MM.1S (cell line): ENCODE measurements at places on chromosomes 11 and 22.

GRCh38 chr11:9687711-9688477 lies 24.0 kb downstream of the SWAP70 start:
- DNase-seq: no peak

- peak; percentile 52 for DNase-seq
These were observed 10.5 kb downstream of the AASDHPPT start for GRCh38 chr11:106087815-106088435.

DNA sequence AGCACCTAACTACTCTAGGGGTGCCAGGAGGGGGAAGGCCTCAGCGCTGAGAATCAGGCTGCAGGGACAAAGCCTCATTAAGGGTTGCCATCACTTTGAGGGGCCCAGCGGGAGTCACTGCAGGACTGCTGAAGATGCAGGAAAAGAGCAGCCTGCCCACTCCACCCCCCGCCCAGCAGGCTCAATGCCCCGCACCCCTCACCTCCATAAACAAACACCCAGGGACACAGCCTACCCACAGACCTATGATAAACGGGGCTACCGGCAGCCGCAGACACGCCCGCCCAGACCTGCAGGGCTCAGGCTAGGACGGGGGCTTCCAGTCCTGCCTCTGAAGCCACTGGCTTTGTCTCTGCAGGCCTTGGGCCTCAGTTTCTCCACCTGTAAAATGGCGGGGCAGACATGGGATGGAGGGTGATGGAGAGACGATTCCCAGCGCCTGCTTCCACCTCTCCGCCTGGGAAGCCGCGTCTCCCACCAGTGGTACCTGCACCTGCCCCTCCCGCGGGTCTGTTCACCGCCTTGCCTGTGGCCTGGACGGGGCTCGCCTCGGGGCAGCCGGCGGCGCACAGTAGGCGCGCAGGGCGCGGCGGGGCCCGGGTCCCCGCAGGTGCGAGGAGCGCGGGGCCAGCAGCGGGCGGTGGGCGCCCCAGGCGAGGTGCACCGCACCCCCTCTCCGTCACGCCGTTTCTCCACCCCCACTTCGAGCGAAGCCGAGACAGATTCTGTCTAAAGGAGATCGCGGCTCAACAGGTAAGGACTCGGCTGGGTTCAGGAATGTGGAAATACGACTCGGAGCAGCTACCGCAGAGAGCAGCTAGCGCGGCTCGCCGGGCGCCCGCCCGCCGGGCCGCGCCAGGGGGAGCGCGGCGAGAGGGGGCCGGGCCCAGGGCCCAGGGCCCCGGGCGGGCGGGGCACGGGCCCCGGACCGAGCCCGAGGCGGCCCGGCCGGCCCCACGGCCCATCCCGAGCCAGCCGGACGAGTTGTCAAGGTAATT lies 1.5 kb downstream of the WNT7B start:
- DNase-seq: no peak

DNA sequence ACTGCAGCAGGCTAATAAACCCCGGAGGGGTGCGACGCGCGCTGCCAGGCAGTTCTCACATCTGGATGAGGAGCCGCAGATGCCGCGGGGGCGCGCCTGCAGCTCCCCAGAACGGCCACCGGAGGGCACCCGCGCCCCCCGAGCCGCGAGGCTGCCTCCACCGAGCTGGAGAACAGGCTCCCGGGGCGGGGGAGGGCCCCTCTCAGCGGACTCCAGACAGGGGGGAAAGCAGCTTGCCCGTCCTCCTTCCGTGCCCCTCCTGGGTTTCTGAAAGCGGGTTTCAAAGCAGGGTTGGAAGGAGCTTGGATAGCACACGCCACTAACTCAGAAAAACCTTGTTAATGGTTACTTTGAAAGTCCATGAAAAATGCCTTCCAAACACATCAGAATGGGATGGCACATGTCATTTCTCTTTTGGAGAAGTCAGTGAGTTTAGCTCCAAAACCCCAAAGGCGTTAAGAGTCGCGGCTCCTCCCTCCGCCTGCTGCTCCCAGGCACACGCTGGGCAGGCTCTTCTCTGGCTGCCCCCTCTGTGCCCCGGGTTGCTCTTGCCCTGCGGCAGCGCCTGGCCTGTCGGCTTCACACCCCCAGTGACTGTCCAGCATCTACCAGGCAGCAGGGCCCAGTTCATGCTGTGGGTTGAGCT lies 317.8 kb downstream of the NTM start:
- DNase-seq: peak; percentile 66

GRCh38 chr22:43879901-43880540 lies 11.8 kb downstream of the PNPLA5 start:
- no peak for DNase-seq

- DNase-seq: no peak
These were observed 38.9 kb downstream of the ARHGEF12 start for GRCh38 chr11:120375076-120375475.

GRCh38 chr11:103953797-103954486 lies 82.5 kb upstream of the DDI1 start:
- no peak for DNase-seq

DNA sequence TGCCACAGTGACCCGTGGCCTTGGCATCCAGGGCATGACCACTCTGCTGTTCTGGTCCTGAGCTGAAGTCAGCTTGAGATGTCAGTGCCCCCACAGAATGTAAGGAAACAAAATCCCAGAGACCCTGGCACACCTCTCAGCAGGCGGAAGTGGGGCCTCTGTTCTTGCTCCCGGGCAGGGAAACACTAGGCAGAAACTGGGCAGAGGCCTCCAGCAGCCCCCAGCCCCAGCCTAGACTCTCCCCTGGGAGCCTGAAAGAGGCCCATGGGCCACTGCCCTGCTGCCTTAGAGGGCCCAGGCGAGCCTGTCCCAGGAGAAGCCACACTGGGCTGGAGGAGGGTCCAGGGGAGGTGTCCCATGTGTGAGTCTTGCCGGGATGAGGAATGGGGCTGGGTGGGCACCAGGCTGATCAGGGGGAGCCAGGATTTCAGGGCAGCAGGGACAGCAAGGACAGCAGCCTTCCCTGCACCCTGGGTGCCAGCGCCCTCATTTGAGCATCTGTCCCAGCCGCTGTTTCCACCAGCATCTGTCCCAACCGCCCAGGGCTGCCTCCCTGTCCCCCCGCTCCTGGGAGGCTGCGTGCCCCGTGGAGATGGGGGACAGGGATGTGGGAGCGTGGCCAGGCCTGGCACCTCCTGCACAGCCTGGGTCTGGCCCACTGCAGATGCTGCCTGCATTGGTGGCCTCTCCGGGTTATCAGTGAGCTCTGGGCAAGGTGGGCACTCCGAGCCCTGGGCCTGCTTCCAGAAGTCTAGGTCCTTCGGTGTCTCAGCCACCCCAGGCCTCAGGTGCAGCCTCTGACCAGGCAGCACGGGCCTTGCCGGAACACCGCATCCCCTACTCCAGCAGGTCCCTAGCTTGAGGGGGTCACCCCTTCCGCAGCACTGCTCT lies 1072.4 kb downstream of the BRD1 start:
- no peak for DNase-seq

DNA sequence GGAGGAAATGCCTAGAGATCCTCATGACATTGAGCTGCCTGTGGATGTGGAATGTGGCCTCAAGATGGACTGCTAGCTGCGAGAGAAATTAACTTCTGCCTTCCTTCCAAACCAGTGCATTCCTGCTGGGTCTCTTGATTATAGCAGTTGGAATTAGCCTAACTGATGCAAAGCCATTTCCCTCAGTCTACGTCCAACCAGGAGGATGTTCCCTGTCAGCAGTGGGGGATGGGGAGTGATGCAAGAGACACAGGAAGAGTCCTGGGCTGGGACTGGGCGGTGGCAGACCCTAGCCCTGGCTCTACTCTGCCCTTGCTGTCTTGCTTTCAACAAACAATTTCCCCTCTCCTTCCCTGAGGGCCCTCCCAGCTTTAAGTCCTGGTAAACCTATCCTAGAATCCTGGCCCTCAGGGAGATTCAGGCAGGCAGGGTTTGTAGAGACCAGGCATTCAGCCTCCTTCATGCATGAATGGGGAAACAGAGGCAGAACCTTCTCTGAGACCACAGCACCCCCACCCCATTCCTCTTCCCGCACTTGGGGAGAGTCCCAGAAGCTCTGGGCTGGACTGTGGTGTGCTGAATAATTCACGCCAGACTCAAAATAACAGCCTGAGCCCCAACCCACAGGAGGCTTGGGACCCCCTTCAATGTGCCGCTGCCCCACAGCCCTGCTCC lies 17.0 kb downstream of the C11orf96 start:
- no peak for DNase-seq

- no peak for DNase-seq
These were observed 107.4 kb downstream of the SERGEF start for GRCh38 chr11:17905477-17905876.

DNA sequence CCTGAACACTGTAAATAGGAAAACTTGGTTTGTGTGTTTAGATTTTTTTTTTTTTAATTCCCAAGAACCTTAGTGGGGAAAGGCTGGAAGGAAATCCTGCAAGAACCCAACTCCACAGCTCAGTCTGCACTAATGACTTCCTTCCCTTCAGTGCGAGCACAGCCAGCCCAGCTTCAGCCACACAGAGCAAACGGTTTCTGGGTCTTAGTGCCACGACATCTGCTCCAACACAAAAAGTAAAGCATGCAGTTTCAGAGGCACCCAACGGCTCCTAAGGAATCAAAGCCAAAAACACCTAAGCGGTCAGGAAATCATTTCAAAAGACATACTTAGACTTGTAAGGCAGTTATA lies 236.1 kb downstream of the TTC28 start:
- no peak for DNase-seq

- DNase-seq: no peak
These were observed 911 bp downstream of the EMID1 start for GRCh38 chr22:29206372-29207242.

- no peak for DNase-seq
These were observed 20.9 kb downstream of the SHISAL1 start for GRCh38 chr22:44291674-44292360.

DNA sequence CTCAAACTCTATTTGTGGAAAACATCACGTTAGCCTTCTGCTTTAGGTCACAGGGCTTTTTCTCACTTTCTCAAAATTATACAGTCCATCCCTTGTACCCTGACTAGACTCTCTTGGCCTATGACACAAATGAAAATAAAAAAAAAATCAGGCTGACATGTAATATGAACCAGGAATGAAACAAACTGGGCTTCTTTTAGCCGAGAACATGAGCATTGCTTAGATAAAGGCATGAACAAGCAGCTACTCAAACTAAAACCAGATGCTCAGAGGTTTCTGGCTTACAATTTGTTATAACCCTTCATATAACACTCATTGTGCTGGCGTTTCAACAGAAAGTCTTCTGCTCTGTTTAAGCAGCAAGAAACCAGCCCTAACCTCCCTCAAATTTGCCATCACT lies 265.5 kb upstream of the NARS2 start:
- DNase-seq: no peak

DNA sequence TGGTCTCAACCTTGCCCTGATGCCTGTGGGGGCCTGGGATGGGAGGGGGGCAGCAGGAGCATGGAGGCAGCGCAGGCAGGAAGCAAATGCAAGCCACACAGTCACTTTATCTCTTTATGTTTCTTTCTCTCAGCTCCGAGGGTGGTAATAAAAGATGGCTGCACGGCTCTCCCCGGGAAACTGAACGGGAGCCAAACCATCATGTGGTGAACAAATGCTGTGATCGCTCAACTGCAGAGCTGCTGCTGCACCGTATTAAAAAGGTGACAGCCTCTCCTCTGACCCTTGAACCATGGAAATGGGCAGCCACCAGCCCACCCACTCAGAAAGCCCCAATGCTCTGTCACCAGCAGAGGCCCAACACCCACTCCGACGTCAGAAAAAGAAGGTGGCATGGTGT lies 110.0 kb downstream of the TIMP3 start:
- DNase-seq: no peak

DNA sequence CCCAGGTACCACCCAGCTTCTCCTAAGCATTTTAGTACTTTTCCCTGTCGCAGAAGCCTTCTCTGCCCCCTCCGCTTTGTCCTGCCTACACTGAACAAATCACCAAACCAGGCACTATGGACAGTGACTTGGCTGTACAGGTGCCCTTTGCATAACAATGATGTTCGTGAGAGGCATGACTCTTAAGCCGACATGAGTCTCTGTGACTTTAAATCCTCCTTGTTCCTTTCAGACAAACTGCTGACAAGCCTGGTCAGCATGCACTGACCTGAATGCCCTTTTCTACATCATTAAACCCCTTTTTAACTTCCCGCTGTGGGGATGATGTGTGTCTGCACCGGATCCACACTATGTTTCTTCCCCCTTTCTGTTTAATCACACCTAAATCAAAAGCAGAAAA lies 16.6 kb downstream of the CAVIN3 start:
- no peak for DNase-seq

DNA sequence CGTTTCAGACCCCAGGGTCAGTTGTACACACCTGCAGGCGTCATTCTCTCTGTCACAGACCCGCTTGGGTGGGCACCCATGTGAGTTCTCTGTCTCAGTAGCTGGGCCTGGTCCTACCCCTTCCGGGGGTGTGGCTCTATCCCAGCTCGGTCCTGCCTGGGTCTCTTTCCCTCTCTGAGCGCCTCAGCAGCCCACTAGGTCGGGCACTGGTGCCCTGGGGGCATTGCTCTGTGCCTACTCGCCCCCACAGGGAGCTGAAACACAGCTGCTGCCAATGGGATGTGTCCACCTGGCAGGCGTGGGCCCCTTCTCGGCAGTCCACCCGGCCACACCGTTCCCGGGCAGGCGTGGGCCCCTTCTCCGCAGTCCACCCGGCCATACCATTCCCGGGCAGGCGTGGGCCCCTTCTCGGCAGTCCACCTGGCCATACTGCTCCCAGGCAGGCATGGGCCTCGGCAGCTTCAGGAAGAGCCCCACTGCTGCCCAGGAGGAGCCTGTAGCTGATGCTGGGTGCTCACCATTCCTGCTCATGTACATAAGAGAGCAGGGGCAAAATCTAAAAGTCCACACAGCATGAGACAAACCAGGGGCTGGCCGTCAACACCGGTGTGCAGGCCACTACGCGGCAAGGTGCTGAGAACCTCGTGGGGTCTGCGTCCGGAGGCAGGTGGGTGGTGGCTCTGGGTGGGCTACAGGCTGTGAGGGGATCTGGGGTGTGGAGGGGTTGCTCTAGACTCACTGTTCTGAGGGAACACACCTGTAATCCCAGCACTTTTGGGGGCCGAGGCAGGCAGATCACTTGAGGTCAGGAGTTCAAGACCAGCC lies 12.3 kb downstream of the MLC1 start:
- DNase-seq: no peak

- no peak for DNase-seq
These were observed 134.4 kb upstream of the SORL1-AS1 start for GRCh38 chr11:121587182-121587581.

DNA sequence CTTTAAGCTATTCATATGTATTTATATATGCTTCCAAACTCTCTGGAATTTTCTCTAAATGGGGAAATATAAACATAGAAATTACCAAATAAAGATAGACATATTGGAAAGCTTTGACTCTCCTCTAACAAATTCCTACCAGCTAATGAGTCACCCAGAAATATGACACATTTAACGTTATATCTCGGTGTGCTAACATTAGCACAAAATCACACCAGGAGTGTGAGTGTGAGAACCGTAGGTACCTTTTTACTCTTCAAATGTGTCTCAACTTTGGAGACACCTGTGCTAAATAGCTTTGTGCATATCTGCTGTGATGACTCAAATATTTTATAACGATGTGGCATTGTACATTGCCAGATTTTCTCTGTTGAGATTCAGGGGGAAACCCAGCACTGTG lies 714.4 kb downstream of the METTL15 start:
- no peak for DNase-seq

- no peak for DNase-seq
These were observed 137.7 kb upstream of the BLID start for GRCh38 chr11:122253589-122254231.

- DNase-seq: no peak
These were observed 22.4 kb upstream of the LRRC10B start for GRCh38 chr11:61486011-61486620.
